ENCODE measurements at places on chromosomes 4 and X. TPM values are rescaled to one million over a fixed set of nuclear protein-coding genes. Genes with fewer than 3 reads are reported as not detected.

GRCh38 chr4:4995103-4995907, 24.0 kb downstream of the CYTL1 start:
- DNase-seq: peak; percentile 85

DNA sequence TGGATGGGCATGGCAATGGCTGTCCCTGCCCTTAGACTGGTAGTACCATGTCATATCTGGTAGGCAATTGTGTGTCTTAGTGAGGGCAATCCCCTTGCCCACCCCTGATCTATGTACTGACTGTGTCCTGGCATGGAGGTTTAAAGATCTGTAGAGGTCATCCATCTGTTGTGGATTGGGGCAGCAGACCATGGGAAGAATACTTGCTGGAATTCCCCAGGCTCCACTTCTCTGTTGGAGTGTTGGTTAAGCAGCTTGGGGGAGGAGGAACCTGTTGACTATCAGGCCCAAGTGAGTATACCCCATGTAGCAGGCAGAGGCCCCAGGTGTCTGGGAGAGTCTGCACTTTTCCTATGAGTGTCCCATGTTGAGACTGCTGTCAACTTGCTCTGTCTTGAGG, 246.7 kb upstream of the DIPK2B start:
- no peak for DNase-seq

DNA sequence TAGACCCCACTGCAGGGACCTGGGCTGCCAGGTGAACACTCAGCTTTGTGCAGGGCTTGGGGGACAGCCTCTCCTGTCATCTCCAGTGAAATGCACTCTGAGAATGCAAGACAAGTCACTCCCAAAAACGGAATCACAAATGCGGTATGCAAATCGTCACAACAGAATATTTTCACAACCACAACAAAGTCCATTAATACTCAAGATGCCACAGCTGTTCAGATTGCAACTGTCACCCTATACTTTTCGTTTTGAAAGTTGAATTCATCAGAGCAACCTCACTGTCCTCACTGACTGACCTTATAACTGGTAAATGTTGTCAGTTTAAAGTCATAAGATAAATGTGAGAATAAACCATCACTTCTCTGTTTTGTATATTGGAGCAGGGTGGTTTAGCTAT, 16.6 kb downstream of the JAKMIP1 start:
- no peak for DNase-seq

DNA sequence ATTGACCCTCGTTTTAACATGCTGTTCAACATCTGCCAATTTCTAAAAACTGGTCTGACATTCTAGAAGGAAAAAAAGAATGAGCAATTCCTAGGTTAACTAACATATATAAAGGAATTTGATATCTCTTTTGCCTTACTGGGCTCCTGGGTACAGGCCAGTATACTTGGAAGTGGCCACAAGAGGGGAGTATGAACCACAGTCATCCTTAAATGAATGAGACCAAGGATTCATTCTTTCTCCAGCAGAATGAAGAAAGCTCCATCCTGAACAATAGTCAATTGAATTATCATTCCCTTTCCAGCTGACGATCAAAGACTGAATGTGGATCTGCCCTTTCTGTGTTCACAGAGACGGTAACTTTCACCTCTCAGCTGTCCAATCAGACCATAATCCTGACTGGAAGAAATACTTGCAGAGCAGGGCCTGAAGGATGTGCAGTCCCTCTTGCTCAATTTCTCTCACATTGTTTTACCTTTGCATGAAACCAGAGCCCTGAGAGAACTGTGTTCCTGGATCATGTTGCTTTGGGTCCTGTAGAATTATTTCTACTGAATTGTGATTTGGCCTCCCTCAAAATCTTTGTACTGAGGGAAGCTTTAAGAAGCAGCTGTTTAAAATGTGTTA, 14.8 kb upstream of the SPARCL1 start:
- DNase-seq: peak; percentile 14

The FGFRL1 gene
- total RNA-seq: 45.6 TPM

- no peak for DNase-seq
Measured at GRCh38 chrX:53233536-53233935, 8.5 kb upstream of the KDM5C start.

The CACNA1F gene
- total RNA-seq: 0.04 TPM

Measured in K562 (cell line).